LNCaP clone FGC (cell line): ENCODE measurements at places on chromosomes 4 and X.

- no peak for DNase-seq
These were observed 289.2 kb upstream of the PCDH10 start for GRCh38 chr4:132859929-132860328.

- DNase-seq: no peak
These were observed 57.8 kb downstream of the TMEM131L start for GRCh38 chr4:153523941-153524386.

DNA sequence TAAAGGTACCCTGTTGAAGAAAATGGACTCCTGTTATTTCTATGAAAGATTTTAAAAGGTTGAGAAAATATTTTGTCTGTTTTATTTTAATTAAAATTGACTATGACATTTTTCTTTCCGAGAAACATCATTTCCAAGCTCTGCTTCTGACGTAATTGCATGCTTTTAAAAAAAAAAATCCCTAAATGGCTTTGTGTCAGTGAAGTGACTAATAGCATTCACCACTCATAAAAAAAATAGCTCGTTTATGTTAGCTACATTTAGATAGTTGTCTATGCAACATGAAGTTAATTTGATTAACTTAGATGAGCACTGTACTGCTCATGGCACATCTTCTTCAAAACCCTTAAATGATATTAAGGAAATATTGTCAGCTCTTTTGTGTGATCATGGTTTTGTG is 105.1 kb upstream of the KLHL13 start:
- DNase-seq: no peak

GRCh38 chr4:47413521-47413920 is 50.0 kb downstream of the COMMD8 start:
- no peak for DNase-seq

DNA sequence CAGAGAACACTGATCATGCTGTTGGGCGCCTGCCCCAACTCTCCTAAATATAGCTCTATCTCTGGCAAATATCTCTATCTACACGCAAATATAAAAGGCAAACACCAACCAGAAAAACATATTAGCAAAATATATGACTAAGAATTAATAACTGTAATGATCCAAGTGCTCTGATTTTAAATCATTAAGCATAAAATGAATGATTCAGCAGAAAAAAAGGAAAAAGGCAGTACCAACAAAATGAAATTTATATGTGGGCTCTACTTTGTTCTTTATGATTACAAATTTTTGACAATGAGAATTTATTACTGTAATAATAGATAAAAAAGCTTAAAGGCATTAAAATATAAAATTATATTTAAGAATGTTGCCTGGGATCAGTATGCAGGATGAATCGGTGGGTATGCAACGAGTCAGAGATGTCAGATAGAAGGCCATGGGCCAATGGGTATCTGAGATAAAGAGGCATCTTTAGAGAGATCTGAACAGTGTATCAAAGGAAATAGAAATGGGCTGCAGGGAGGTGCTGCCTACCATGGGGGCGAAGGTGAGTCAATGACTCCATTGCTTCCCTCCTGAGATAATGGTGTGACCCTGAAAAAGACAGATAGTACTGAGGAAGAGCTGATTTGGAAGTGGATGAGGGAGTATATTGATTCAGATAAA is 234.8 kb downstream of the SCFD2 start:
- DNase-seq: no peak

DNA sequence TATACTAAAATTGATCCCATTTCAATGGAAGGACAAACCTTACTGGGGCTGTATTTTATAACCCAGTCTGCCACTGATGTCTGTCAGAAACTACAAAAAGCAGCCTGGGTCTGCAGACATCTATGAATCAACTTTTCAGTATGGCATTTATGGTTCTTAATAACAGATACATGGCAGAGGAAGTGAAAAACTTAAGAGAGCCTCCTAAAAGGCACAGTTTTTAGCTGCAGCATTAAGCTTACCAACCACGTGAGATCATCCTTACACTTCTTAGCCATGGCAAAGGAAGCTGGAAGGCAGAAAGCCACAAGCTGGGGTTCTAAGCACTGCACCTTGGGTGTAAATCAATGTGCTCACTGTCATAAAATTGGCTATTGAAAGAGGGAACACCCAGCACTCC is 16.6 kb upstream of the UGT2B17 start:
- no peak for DNase-seq

DNA sequence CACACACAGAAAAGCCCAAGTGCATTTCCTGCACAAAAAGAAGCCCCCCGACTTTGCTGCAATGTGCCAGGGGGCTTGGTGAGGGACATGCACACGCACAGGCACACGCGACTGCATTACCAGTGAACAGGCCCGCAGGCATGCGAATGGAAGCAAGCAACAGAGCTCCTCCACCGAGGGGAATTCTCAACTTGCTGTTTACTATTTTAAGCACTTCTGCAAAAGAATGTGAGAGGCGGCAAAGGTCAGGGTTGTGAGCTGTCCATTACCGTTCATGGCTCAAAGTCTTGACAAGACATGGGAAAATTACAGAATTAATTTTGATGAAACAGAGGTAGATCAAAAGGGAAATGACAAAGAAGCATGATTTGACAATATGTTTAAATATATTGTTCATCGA is 342.5 kb upstream of the NOCT start:
- no peak for DNase-seq

GRCh38 chr4:41212616-41213203 is 1.6 kb downstream of the APBB2 start:
- DNase-seq: no peak

DNA sequence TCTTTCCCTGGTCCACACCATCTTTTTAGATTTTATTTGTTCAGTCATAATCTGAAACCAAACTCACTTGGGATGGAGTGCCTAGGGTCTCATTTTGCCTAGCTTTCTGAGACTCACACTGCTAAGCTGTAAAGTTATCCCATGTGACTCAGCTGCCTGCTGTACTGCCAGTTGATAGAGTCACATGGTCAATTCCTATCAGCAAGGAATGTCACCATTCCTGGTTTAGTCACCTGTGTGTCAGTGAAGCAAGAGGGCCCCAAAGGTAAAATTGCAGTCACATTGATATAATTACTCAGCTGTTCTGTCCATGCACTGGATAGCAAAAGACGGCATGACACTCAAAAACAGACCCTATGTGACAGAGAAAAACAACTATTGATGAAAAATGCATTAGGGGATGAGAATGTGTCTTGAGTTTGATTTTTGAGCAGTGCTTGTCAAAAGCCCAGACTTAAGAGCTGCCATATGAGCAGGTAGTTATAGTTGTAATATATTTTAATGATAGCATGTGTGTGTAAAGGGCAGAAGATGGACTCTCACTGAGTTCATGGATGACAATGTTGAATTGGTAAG is 413.2 kb downstream of the PPARGC1A start:
- no peak for DNase-seq

DNA sequence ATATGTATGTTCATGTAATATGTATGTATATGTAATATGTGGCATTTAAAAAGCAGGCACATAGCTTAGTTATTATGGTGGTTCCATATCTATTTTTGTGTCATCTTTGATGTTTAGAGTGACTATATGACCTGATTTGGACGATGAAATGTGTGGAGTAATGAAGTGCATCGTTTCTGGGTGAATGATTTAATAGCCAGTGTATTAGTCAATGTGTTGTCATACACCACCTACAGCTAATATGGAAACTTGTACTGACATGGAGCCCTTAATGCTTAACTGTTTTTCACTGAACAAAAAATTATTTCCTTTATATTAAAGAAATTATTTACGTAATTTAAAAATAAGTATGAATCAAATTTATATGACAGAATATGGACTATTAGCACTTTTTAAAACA is 292.3 kb upstream of the FSTL5 start:
- no peak for DNase-seq

DNA sequence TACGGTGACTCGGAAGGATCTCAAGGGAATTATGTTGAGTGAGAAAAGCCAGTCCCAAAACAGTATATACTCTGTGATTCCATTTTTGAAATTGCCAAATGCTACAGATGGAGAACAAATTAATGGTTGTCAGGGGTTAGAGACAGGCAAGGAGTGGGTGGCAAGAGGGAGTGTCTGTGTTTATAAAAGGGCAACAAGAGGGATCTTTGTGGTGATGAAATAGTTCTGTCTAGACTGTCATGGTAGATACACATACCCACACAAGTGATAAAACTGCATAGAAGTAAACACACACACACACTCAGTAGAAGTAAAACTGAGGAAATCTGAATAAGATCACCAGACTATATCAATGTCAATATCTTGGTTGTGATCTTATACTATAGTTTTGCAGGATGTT is 92.7 kb downstream of the CD99L2 start:
- no peak for DNase-seq

GRCh38 chrX:3177851-3178250 is 136.6 kb downstream of the ARSF start:
- no peak for DNase-seq

DNA sequence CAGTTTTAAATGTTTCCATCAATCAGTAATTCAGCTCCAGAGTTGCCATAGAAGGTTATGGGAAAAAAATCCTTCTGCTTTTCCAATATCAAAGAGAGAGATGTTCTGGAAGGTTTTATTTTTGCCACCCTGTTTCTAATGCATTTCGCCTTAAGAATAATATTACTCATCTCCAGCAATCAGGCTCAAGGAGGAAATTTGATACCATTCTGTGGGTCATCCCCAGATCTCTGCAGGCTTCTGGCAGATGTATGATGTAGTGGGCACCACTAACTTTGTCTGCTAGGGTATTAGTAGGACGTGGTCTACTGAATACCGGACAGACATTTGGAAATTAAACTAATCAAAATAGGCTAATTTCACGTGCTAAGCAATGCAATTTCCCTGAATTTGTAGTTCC is 645.4 kb upstream of the TENM3 start:
- no peak for DNase-seq

DNA sequence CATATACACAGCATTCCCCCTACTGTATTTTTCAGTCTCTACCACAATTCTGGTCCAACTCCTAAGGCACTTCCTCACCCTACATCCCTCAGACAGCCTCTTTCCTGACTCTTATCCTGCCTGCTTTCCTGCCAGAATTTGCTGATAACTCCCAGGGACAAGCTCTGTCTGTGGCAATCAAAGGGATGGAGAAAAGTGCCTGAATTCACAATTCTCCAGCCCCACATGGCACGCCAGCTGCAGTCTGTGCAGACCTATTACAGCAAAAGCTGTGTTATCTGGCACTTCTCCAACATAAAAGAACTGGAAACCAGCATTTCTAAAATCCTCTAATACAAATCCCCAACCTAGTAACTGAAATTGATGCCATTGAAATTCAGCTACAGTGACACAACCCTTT is 404.8 kb downstream of the KLHL13 start:
- DNase-seq: no peak

DNA sequence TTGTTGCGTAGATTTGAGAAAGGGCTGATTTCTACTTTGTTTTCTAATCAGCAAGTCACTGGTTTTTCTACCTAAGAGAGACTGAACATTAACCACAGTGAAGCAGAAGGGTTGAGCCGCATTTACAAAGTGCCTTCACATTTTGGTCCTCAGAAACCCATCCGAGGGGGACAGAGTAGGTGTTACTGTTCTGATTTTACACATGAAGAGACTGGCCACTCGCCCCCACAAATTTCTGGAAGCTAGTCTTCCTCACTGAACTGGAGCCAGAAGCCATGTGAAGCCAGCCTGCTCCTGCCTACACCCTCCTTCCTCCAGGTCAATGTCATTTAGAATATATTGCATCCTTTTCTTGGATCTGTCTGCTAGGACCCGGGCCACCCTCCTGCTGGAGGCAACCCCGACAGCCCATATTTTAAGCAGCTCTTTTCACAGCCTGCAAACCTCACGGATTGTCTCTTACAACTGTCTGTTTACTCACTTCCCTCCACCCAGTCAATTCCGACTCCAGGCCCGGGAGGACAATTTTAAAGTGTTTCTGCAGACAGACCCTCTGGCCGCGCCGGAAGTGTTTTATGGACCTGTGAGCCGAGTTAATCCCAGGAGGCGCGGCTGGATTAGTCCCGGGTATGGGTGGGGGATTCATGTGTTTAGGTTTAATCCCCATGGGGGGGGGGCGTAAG is 73.2 kb upstream of the BCOR start:
- DNase-seq: no peak

DNA sequence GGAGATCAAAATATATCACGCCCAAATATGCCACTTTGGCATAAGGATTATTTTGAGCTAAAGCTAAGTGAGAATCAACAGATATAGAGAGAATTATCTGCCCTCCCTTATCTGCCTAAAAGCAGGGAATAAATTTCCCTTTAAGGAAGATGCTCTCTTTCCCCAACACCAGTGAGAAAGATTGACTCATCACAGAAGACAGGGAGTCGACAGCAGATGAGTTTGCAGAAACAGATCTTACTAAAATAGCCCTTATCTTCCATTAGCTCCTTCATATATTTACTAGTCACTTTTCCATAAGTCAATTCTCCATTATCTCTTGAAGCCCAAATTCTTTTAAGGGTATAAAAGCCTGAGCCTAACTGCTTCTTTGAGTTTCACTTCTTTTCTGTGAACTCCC is 156.6 kb downstream of the CAMK2D start:
- no peak for DNase-seq

GRCh38 chr4:3869174-3869572 is 103.0 kb downstream of the ADRA2C start:
- no peak for DNase-seq

GRCh38 chr4:57710053-57710452 is 599.9 kb upstream of the IGFBP7 start:
- no peak for DNase-seq

DNA sequence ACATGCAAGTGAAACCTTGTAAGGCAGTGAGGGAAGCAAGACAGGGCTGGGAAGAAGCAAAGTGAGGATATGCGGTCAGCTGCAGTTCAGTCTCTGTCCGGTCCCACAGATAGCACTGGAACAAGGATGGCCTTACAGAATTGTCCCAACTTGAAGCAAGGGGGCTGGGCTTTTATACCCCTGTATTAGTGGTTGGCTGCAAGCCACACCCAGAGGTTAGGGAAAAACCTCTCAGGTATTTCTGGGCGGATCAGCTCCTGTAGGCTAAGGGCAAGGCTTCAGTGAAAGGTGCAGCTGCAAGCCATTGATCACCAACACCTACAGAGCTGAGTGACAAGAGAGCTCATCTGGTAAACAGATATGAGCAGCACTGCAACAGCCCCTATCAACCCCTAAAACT is 89.0 kb downstream of the KDR start:
- no peak for DNase-seq

GRCh38 chr4:165532976-165533375 is 154.2 kb downstream of the CPE start:
- DNase-seq: no peak

GRCh38 chrX:103730147-103730795 is 19.6 kb downstream of the TMEM31 start:
- no peak for DNase-seq

DNA sequence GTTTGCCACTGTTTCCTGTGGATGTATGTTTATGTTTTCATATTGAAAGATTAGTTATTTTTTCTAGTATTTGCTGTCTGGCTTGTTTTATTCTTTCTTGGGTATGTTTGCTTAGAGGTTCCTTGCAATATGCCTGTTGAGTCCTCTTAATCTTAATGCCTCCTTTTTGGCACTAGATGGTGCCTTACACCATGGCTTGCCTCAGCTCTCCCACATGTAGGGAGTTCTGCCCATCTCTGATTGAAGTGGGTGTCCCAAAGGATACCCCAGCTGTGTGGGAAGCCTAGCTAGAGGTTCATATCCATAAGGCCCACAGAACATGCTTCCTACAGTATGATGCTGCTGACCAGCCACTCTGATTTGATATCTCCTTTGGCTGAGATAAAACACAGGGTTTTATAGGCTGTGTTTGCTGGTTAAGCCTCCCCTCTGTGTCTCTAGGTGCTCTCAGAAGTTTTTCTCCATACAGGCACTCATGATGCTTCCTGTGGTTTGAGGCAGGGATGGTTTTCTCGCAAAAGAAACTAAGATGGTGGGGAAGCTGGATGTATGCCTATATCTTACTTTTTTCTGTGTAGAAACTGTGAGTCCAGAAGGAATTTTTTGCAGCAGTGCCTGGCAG is 162.4 kb downstream of the ASB9 start:
- no peak for DNase-seq
